ENCODE measurements at places on chromosomes 2 and 18. TPM values are rescaled to one million over a fixed set of nuclear protein-coding genes. Genes with fewer than 3 reads are reported as not detected.

Gene MYL12B
- 198 TPM for total RNA-seq

DNA sequence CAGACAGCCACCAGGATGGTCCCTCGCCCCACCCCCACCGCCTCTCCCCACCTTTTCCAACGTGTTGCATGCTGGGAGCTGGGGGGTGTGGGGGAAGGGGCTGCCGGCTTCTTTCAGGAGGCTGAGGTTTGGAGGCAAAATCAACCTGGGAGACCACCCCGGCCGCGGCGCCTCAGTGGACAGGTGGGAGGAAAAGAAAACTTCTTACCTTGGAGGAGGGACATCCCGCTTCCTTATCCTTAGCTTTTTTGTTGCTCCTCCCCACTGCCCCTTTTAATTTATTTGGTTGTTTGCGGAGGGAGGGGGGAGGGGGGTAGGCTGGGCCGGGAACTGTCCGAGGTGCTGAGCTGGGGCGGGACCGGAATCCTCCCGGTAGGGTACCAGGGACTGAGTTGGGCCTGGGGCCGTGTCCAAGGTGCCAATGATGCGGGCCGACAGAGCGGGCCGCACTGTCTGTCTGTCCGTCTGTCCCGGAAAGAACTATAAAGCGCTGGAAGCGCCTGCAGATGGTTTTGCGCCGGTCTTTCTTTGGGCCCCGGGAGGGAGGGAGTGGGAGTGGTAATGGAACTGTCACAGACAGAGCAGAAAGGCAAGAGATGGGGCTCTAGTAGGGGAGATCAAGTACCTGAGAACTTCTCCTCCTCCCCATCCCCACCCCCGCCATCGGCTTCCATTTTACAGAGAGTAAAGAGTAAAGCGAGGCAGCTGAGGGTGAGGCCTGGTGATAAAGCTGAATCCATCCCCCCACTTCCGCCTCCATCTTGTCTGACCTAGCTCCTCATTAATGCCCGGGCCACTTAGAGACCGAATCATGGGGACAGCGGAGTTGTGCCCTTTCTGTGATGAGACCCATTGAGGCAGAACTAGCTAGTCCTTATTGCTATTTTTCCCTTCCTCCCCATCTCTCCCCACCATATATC lies 2.4 kb downstream of the CDK5R2 start:
- H3K4me3 ChIP-seq: no peak overlapping the region
- DNase-seq: no peak
- H3K27me3 ChIP-seq: peaks cover 34% of the 10 kb centered on the region
- no peaks in the 10 kb centered on the region for H3K4me1 ChIP-seq

DNA sequence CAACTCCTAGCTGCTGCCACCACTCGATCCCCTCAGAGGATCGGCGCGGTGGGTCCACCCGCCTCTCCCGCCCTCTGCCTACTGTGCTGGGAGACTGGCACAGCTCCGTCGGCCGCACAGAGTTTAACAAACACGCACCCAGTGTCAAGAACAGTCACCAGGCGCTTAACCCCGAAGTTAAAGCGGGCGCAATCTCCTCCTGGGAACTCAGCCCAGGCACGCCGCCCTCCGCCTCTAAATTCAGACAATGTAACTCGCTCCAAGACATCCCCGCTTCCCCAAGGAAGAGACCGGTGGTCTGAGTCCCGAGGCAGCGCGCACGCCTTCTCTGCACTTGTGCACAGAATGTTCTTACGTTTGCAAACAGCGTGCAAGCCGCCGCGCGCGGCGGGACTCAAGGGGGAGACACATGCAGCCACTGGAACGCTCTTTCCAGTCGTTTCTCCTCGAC lies 533 bp downstream of the CXCR4 start:
- DNase-seq: no peak
- H3K36me3 ChIP-seq: no peaks in the 10 kb centered on the region
- H3K27ac ChIP-seq: peak overlapping the region; percentile 11
- H3K4me3 ChIP-seq: peak overlapping the region; percentile 59
- peaks cover 4% of the 10 kb centered on the region for H3K27me3 ChIP-seq

DNA sequence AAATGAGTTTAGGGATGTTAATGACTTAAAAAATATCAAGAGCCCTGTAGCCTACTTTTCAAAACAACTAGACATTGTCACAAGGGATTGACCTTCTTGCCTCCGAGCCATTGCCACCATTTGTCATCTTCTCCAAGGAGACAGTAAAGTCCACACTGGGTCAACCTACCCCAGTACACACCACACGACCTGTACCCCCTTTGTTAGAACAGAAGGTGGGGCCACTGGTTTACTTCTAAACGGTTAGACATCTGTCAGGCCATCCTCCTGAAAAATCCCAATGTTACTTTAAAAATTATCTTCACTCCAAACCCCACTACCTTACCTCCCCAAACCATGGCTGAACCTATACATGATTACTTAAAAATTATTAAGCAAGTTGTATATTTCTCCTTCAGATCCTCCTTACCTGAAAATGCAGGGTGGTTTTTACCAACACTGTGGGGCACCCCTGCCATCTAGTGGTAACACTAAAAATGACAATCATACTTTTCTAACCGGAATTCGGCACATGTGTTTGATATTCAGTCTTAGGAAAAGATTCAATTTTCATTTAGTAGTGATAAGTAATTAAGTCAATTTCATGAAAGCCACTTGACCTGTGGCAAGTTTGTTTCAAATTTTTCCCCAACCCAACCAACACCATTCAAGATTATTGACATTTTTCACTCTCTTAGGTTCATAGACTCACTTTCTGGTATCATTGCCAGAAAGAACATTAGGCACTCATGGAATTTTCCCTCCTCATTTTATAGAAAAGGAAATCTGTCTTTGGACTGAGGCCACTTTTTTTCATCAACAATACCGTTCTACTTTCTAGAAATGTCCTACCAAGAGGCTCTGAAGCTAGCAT lies 265.3 kb upstream of the PKDCC start:
- no peak for DNase-seq
- no peaks in the 10 kb centered on the region for H3K27me3 ChIP-seq
- no peak overlapping the region for H3K4me3 ChIP-seq
- H3K4me1 ChIP-seq: no peaks in the 10 kb centered on the region

Gene NAT8
- total RNA-seq: not detected

DNA sequence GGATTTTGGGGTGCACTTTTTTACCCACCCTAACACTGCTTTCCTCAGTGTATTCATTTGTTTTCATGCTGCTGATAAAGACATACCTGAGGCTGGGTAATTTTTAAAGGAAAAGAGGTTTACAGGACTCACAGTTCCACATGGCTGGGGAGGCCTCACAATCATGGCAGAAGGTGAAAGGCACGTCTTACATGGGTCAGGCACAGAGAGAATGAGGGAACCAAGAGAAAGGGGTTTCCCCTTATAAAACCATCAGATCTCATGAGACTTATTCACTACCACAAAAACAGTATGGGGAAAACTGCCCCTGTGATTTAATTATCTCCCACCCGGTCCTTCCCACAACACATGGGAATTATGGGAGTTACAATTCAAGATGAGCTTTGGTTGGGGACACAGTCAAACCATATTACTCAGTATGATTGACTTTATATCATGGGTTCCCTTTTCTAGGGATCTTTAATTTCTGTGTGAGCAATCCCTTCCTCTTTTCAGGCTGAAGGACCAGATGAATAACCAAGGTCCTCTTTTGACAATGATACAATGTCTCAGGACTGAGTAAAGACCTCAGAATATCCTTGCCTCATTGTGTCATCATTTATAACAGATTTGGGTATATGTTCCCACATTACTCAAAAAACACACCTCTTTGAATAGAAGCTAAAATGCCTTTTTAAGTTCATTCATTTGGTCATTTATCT lies 100.1 kb upstream of the TRIB2 start:
- H3K4me1 ChIP-seq: no peaks in the 10 kb centered on the region
- DNase-seq: no peak
- H3K4me3 ChIP-seq: no peak overlapping the region
- no peak overlapping the region for H3K27ac ChIP-seq

DNA sequence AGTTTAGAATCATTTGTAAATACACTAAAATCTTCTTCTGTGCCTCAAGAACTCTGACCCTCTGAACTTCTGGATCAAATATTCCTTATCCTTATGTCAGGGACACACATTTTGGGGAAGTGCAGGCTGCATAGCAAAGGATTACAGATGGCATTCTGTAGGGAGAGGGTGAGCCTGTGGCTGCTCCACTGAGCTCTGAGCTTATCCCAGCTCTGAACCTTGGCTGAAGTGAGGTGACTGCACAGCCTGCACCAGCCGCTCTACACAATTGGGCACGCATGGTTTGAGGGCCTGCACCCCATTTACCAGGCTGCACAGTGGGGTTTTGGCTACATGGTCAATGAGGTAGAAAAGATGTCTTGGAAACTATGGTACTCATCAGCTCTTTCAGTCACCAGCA lies 251.6 kb downstream of the GALR1 start:
- no peaks in the 10 kb centered on the region for H3K27me3 ChIP-seq
- H3K4me1 ChIP-seq: no peaks in the 10 kb centered on the region
- no peak for DNase-seq
- H3K27ac ChIP-seq: no peak overlapping the region

GRCh38 chr2:52668724-52669123 lies 1098.9 kb upstream of the CHAC2 start:
- H3K36me3 ChIP-seq: no peaks in the 10 kb centered on the region
- no peak overlapping the region for H3K27ac ChIP-seq
- H3K4me3 ChIP-seq: no peak overlapping the region
- no peaks in the 10 kb centered on the region for H3K4me1 ChIP-seq

Gene PLCD4
- 1.9 TPM for total RNA-seq

Gene C2orf72
- total RNA-seq: 20.5 TPM

Gene ACMSD
- not detected for total RNA-seq

- no peaks in the 10 kb centered on the region for H3K36me3 ChIP-seq
- no peaks in the 10 kb centered on the region for H3K4me1 ChIP-seq
- no peak for DNase-seq
- no peak overlapping the region for H3K27ac ChIP-seq
- no peaks in the 10 kb centered on the region for H3K27me3 ChIP-seq
Observed at GRCh38 chr2:184261818-184262217, 336.5 kb upstream of the ZNF804A start.

Gene CDH2
- total RNA-seq: 22.8 TPM

Gene CTNNA2
- total RNA-seq: not detected

DNA sequence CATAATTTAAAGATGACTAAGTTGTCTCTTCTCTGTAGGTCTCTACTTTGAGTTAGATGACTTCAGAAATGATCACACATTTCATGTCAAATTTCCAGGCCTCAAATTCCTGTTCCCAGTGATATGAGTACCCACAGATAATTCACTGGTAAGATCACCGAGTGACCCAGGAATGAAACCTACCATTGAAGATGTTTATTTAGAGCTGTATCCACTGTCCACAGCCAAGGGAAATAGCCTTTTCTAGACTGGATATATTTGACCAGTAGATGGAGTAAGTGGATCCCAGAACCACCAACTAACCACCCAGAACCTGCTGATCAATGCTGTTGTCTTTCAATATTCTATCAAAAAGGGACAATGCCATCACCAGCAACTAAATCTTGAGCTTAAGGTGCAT lies 238.8 kb downstream of the SLC8A1 start:
- no peaks in the 10 kb centered on the region for H3K36me3 ChIP-seq
- DNase-seq: no peak
- H3K27ac ChIP-seq: no peak overlapping the region
- no peak overlapping the region for H3K4me3 ChIP-seq

DNA sequence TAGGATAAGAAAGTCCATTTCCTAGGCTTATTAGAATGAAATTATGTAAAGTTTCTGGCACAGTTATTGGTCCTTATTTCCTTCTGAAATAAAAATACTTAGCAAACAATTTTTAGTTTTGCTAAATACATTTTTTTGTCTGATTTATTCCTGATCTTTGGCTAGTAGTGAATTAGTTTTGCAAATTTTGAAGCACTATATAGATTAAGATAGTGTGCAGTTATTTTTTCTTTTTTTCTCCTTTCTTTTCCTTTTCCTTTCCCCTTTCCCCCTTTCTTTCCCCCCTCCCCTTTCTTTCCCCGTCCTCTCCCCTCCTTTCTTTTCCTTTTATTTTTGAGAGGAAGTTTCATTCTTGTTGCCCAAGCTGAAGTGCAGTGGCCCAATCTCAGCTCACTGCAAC lies 59.7 kb downstream of the BIRC6 start:
- H3K4me3 ChIP-seq: no peak overlapping the region
- peaks cover 31% of the 10 kb centered on the region for H3K36me3 ChIP-seq
- no peak overlapping the region for H3K27ac ChIP-seq
- DNase-seq: no peak
- H3K4me1 ChIP-seq: peaks cover 4% of the 10 kb centered on the region
- H3K27me3 ChIP-seq: no peaks in the 10 kb centered on the region

Gene NOP58
- 65.8 TPM for total RNA-seq

GRCh38 chr2:196453613-196454047 lies 185.9 kb upstream of the CCDC150 start:
- H3K27me3 ChIP-seq: no peaks in the 10 kb centered on the region
- H3K4me1 ChIP-seq: no peaks in the 10 kb centered on the region

DNA sequence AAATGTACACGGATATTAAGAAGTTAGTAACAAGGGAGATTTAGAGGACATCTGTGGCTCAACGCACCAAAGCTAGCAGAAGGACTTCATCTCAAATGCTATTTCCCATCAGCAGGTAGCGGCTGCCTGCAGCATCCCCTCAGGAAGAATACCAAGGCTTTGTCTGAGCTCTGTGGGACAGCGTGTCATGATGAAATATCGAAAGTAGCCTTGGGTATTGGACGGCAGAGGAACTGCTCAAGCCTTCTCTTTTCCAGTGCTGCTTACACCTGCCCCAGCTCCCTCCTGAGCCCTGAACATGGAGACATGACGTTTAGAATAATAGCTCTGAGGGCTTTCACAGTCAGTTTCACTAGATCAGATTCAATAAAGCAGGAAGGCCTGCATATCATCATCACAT lies 241.6 kb downstream of the SUCLG1 start:
- no peak overlapping the region for H3K27ac ChIP-seq
- no peak overlapping the region for H3K4me3 ChIP-seq
- DNase-seq: no peak

DNA sequence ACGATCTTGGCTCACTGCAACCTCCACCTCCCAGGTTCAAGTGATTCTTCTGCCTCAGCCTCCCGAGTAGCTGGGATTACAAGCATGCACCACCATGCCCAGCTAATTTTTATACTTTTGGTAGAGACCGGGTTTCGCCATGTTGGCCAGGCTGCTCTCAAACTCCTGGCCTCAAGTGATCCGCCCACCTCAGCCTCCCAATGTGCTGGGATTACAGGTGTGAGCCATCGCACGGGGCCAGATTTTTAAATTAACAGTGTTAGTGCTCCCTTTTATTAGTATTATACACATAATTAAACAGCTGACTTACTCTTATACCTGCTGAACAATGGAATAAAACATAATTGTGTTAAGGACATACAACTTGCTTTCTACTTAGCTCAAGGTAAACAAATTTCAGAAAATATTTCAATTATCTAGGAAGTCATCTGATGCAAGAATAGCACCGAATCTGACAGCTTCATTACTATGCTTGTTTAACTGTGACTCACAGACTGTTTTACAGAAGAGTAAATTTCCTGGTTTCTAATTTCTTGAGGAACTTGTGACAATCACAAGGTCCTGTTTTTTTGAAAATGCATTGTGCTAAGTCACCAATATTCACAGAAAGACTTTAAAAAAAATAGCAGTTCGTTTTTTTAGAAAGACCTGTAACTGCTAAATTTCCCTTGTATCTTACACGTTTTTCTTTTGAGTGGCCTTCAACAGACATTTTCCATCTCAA lies 51.2 kb downstream of the SPIRE1 start:
- H3K4me3 ChIP-seq: no peak overlapping the region
- no peaks in the 10 kb centered on the region for H3K36me3 ChIP-seq
- H3K27me3 ChIP-seq: no peaks in the 10 kb centered on the region
- no peak for DNase-seq

Measured in ascending aorta (tissue), 2 donors.